ENCODE measurements at places on chromosomes 11 and 22.
A peak's percentile ranks its signal among the peaks of the same experiment; 100 is the strongest.

- DNase-seq = peak; percentile 63
Measured at GRCh38 chr11:15707971-15708370, 593.2 kb downstream of the INSC start.

GRCh38 chr11:89566972-89567371 is 75.8 kb upstream of the NOX4 start:
- DNase-seq = no peak

DNA sequence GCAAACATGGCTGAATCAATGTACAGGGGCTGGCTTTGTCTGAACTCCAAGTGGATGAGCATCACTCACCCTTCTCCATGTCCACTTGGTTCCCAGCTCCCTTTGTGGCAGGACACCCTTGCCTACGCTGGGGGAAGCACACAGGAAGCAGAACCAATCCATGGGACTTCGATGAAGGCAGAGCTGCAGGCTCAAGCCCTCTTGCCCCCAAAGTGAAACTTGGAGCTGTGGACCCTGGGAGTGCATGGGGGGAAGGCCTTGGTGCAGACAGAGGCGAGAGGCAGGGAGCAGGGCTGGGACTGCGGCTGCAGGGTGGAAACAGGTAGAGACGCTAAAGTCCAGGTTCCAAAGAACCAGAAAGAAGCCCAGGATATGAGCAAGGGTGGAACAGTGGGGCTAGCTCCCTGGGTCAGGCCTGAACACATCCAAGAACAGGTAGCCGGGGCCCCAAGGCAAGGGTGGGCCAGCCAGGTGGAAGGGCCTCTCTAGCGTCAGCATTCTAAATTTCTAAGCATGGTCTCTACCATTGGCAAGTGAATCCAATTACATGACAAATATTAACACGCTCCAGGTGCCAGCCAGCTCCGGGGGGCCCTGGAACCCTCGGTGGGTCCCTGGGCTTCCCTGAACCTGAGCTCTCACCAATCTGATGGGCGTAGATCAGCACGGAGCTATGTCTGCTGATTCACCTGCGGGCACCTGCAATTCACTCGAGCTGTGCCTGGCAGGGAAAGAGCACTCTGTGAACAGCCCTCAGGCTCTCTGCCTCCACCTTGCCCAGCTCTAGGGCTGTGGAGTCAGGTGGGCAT is 532.8 kb downstream of the BRD1 start:
- DNase-seq = no peak

DNA sequence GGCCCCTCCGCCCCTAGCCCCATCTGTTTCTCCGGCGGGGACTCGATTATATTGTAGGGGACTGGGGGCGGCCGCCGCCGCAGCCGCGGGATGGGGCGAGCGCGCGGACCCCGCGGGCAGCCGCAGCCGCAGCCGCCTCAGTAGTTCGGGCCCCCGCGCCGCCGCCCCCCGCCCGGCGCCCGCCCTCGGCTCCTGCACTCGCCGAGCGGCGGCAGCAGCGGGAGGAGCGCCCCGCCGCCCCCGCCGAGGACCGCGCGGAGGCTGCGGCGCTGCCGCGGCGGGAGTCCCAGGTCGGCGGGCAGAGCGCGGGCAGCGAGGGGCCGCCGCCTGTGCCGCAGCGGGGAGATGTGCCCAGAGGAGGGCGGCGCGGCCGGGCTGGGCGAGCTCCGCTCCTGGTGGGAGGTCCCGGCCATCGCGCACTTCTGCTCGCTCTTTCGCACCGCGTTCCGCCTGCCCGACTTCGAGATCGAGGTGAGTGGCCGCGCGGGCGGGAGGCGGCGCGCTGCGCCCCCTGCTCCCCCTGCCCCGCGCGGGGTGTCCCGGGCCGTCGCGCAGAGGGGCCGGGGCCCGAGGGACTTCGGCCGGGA is at the start of gene CECR2:
Gene CECR2, plus strand, starts transcription at position 22 of the 587 bp plus-strand sequence. Its CDS starts 324 bp downstream, at position 346.
- no peak for DNase-seq

DNA sequence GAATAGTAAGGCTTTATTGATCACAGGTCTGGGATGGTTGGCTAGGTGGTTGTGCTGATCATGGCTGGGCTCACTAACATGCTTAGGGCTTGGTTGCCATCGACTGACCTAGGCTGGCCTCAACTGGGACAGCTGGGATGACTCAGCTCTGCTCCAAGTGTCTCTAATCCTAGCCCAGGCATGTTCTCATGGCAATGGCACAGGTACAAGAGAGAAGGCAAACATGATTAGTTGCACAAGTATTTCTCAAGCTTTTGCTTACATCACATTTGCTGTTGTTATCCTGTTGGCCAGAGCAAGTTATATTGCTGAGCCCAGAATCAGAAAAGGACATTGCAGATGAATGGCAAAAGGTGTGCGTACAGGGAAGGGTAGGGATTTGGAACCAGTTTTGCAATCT is 68.5 kb upstream of the SLC35C1 start:
- no peak for DNase-seq

All from fibroblast of the conjunctiva (primary cell).